ENCODE measurements at places on chromosomes 6 and 20. TPM values are rescaled to one million over a fixed set of nuclear protein-coding genes. Genes with fewer than 3 reads are reported as not detected.

Gene SMAP1
- 23.7 TPM for total RNA-seq

Gene MYBL2
- total RNA-seq = not detected

Gene PI16
- total RNA-seq = 14.2 TPM

Gene TSPO2
- not detected for total RNA-seq

Gene EPPIN
- total RNA-seq = not detected

Gene AKAP12
- total RNA-seq = 40.1 TPM

Gene PROKR2
- not detected for total RNA-seq

Gene HLA-DPA1
- total RNA-seq = 60.5 TPM

Gene FABP7
- 0.52 TPM for total RNA-seq

Gene PDE7B
- total RNA-seq = 11.2 TPM

Gene CPNE5
- total RNA-seq = 36.7 TPM

Gene LBP
- total RNA-seq = not detected

Gene KCNK15
- total RNA-seq = 1.4 TPM

Gene PNPLA1
- 0.20 TPM for total RNA-seq

Gene CFB
- 65.5 TPM for total RNA-seq

Gene KIAA0408
- 1.5 TPM for total RNA-seq

Gene KCNK16
- not detected for total RNA-seq

Gene PRKN
- total RNA-seq = 19.3 TPM

Gene PCK1
- 0.52 TPM for total RNA-seq

Gene C20orf144
- total RNA-seq = not detected

Gene OVOL2
- not detected for total RNA-seq

Gene ENPP4
- 24.5 TPM for total RNA-seq

Gene OR2H1
- total RNA-seq = not detected

Gene ULBP3
- total RNA-seq = 1.4 TPM

Gene AIF1
- total RNA-seq = 8.3 TPM

Gene ID1
- 450 TPM for total RNA-seq

Gene TRIM10
- not detected for total RNA-seq

Gene RBPJL
- not detected for total RNA-seq

Gene RNF217
- 14.1 TPM for total RNA-seq

Gene LGSN
- not detected for total RNA-seq

Gene FOXF2
- not detected for total RNA-seq

Gene NSFL1C
- total RNA-seq = 34.3 TPM

Gene HLA-DRA
- total RNA-seq = 57.5 TPM

Gene GJA10
- not detected for total RNA-seq

Gene ADAM33
- total RNA-seq = 9.7 TPM

Gene PRR18
- total RNA-seq = not detected

Gene ENPP3
- total RNA-seq = 0.16 TPM

Gene TRIM31
- total RNA-seq = not detected

Gene CHRNA4
- not detected for total RNA-seq

Gene COL21A1
- total RNA-seq = 89.7 TPM

Gene CRISP2
- not detected for total RNA-seq

Gene TRMT6
- 11.6 TPM for total RNA-seq

Gene SPTLC3
- 2.8 TPM for total RNA-seq

Gene SLC26A8
- not detected for total RNA-seq

Gene TFAP2A
- 0.12 TPM for total RNA-seq

Gene SLC17A3
- total RNA-seq = not detected

Gene DAAM2
- total RNA-seq = 8.3 TPM

Gene OR2B6
- not detected for total RNA-seq

Gene BPIFB1
- total RNA-seq = not detected

Gene TAGAP
- total RNA-seq = 3.2 TPM

Gene AVP
- total RNA-seq = not detected

Measured in right atrium auricular region (tissue), 2 donors.